ENCODE measurements at places on chromosomes 2 and 18.

DNA sequence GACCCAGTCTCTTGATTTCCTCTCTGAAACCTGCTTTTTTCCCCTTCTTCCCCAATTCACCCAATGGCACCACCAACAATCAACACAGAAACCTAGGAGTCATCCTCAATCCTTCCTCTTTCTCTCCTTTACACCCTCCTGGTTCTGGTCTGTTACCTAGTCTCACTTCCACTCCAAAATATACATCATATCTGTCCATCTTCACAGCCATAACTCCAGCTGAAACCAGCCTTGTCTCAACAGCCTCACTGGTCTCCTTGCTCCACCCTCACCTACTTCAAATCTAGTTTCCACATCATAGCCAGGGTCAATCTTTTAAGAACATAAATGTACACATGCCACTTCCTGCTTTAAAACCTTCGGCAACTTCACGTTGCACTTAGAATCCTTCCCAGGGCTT is 11.8 kb upstream of the TWSG1 start:
- DNase-seq = no peak

DNA sequence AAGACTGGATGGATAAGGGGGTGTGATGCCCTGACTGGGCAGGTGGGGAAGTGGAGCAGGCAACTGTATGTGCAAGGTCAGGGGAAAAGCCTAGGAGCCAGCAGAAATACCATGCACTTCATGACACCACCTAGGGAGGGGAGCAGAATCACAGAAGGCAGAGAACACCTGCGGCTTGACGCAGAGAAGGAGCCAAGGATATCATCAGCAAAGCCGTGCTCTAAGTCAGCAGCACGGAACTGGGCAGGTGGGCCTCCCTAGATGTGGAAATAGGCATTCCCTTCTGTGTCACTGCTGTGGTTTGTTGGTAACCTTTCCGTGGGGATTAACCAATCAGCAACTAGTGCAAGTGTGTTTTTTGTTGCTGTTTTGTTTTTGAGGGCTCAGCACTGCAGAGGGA is 41.3 kb downstream of the HDLBP start:
- DNase-seq = no peak

GRCh38 chr2:214593727-214594126 is 182.9 kb downstream of the VWC2L start:
- no peak for DNase-seq

DNA sequence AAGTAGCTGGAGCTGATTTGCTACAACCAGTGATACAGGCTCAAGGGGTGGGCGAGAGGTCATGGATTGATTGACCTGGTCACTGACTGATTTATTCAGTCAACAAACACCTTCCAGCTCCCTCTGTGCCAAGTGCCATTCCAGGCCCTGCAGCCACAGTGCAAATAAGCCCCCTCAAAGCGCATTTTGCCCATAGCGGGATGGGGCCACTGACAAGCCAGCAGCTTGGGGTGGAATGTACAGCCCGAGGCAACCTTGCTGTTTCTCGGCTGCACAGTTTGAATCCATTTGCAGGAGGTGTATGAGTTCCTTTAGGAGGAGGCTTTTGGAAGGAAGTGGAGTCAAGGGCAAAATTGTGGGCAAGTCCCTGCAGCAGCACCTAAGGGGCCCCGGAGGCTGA is 235.2 kb downstream of the TPGS2 start:
- DNase-seq = no peak

GRCh38 chr2:182852090-182852489 is 14.3 kb downstream of the FRZB start:
- no peak for DNase-seq

DNA sequence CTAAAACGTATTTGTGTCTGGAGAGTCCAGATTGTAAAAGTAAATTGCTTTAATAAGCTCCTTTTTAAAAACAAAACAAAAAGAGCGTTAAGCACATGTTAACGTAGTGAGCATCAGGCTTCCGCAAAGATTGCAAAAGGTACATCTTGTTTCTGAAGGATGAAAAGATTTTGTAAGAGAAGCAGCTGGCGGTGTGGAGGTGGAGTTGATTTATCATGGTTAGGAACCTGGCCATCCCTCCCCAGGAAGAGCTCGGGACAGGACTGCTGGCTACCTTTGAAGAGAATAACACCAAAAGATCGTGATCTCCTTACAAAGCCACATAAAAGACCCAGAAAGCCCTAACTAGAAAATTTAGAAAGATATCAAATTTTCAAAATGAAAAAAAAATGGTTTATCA is 132.2 kb downstream of the DNER start:
- no peak for DNase-seq

DNA sequence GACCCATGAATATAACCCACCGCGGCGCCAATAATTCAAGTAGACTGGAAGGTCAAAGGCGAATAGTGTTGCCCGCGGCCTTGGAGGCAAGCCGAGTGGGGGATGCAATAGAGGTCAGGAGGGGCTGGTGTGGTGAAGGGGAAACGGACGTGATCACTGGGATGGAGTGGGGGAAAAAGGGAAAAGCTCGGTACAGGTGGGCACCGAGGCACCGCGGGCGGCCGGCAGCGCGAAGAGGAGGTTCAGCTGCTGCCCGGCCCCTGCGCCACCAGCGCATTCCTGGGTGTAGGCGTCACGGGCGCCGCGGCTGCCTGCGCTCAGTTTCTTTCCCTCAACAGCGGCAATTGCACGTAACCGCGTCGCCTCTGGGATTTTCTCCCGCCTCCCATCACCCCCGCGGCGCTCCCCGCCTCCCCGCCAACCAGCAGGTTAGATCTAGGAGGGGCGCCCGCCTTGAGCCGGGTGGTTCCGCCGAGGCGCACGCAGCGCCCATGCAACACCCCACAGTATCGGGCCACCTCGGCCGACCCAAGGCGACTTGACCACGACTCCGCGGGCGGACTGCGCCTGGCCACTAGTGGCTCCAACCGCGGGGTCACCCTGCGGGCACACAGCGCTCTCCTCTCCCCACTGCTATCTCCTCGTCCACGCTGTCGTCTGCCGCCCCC is 1.5 kb downstream of the RND3 start:
- no peak for DNase-seq

DNA sequence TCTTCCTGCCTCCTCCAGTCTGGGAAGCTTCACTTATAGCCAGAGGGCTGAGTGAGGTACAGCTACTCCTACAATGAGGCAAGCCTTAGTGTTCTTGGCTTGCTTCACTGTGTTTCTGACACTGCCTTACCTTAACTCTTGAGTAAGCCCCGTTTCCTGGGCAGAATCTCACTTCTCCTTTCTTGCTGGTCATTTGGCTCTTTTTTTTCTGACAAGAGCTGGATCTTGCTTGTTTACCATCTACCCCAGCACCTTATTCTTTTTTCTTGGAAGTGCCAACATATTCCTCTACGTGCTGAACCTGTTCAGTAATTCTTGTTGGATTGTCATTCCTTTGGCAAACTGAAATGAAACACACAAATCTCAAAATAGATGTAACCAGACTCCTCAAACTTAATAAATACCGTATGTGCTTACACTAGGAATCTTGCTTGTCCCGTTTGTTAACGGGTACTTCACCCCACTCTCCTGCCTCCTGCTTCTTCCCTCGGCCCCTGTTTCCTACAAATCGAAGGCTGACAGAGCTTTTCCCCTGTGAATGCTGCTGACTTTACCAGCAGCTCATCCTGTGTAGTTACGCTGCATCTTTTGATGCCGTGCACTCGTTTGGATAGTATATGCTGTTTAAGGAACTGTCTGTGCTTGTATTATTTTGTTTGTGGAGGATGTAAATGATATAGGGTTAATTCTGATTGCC is 132.2 kb downstream of the FMNL2 start:
- DNase-seq = no peak

DNA sequence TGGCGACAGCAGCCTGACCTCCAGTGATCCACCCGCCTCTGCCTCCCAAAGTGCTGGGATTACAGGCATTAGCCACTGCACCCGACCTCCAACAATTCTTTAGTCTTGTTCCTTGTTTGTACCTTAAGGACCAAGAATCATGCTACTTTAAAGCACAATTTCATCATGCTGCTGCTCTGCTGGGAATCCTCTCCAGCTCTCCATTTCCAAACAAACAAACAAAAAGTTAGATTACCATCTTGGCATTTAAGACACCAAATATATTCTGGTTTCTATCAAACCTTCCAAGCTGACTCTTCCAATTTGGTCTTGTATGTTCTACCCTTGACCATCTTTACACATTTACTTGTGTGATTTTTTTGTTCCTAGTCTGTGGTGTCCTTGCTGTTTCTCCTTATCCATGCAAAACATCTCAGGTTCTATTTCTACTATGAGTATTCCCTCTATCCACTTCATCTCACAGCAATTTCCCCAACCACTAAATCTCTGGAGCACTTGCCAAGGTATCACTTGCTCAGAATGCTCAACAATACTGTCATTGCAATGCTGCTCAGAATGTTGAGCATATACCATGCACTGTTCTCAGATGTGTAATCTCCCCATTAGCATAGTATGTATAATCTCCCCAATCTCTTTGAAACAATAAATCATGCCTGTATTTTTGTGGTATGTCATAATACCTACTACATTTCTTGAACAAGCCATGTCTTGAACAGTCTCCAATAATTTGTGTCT is 73.2 kb upstream of the GALNT5 start:
- DNase-seq = no peak

DNA sequence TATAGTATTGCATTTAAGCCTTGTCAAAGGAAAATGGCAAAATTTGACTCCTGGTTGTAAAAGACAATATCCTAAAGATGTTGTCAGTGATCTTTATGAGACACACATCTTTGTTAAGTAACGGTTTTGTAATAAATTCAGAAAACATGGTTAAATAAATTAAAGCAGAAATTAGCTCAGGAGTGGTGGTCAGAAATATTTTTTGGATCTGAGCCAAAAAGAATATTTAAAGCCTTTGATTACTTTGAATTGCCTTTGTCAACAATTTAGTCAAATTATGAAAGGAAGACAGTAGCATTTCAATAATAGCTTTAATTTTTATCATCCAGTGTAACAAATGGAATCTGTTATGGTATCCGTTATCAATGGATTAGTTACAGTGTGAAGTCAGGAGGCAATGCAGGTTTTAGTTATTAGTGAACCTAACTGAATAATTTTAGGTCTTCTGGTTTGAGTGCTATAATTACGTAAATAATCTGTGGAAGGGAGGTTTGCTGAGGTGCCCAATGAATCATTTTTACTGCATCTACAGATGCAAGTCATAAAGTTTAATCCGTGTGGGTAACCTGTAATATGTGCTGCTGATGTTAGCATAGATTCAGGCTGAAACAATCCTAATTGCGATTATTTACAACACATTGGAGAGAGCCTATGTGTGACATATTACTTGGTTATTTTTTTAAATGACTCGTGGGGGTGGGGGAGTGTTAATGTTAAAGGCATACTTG is 42.7 kb downstream of the SMAD4 start:
- no peak for DNase-seq

GRCh38 chr2:235621736-235622135 is 127.9 kb downstream of the AGAP1 start:
- DNase-seq = no peak

DNA sequence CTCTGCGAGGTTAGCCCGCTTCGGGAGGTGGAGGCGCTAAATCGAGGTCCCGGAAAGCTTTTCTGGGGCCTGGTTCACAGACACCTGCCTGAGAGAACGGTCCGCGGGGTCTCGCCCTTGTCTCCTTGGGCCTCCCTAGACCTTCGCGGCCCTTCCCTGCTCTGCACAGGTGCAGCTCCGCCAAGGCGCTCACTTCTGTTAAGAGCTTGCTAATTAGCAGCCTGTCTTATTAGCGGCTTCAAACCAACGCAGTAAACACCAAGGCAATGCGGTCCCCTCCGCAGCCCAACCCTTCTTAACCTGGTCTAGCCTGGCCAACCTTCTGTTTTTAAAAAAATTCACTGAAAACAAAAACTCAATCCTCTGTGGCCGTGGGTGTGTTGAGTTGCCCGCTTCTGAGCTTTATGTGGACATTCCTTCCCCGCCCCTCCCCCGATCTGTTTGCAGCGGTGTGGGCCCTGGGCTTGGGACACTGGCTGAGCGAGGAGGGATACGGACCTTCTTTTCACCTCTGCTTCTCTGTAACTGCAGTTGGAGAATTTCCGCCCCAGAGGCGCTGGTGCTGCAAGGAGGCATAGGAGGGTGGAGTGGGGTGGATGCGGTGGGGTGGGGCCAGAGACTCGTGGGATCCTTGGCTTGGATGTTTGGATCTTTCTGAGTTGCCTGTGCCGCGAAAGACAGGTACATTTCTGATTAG is 3.4 kb upstream of the HOXD4 start:
- no peak for DNase-seq

GRCh38 chr2:212841460-212841859 is 302.9 kb upstream of the ERBB4 start:
- DNase-seq = no peak

DNA sequence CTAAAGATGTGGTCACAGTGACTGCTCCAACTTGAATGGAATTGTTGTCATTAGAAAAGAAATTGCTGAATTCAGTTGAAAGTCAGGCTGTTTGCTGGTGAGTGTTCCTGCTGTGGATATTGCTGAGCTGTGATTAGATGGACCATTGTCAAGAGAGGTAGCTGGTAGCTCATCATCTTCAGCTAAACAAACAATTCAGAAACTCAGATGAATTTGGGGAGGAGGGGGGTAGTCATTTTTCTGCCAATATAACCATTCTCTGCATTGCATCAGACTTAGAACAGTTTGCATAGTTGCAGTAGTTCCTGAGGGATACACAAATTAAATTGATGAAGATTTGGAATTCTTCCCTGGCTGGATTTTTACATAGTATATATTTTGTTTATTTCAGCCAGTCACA is 108.3 kb downstream of the MTCL1 start:
- no peak for DNase-seq

DNA sequence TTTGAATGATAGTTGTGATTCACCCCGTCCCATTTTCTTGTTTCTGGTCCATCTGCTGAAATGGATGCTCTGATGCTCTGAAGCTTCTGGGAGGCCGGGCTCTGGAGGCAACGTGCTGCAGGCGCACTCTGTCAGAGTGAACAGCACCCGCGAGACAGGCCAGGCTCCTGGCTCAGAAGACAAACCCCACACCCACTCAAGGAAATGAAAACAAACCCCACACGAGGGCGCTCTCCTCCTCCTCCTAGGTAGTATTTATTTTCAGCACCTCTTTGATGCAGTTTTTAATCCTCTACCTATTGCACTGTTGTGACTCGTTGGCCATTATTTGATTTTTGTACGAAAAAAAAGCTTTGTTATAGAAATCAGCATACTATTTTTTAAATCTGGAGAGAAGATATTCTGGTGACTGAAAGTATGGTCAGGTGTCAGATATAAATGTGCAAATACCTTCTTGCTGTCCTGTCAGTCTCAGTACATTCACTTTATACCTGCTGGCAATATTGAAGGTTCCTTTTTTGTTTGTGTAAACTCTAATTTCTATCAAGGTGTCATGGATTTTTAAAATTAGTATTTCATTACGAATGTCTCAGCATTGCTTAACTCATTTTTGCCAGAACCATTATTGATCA is 10.3 kb upstream of the CHST10 start:
- DNase-seq = peak; percentile 31

DNA sequence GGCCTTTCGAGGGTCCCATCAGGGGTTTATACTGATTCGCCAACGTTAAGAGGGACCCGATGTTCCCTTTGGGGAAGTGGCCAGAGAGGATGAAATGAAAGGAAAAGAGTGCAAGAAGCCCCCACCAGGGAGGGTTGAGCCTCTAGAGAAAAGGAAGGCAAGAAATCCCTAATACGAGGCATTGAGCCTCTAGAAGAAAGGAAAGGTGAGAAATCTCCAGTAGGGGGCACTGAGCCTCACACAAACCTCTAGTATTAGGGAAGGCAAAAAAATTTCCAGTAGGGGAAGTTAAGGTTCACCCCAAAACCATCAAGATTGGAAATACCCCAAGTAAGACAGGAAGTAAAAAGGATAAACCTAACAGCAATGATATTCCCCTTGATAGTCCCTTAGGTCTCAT is 9.8 kb upstream of the SAP130 start:
- DNase-seq = no peak

GRCh38 chr2:76381624-76382023 is 670.9 kb upstream of the GCFC2 start:
- DNase-seq = no peak

Data from stimulated activated CD8-positive, alpha-beta memory T cell treated with anti-CD3 and anti-CD28 coated beads, Interleukin-2, amount 100 ng/mL, for 1 hour (primary cell).